ENCODE measurements at places on chromosomes 16 and 17. TPM values are rescaled to one million over a fixed set of nuclear protein-coding genes. Genes with fewer than 3 reads are reported as not detected.

The TPSG1 gene
- total RNA-seq = not detected

The ORC6 gene
- 62.2 TPM for total RNA-seq

The NSRP1 gene
- total RNA-seq = 29.7 TPM

GRCh38 chr17:48211011-48211410 lies 103.4 kb downstream of the SNX11 start:
- no peak for DNase-seq
